Ammon's horn (tissue), 1 donor: ENCODE measurements at places on chromosomes 13 and 19.

DNA sequence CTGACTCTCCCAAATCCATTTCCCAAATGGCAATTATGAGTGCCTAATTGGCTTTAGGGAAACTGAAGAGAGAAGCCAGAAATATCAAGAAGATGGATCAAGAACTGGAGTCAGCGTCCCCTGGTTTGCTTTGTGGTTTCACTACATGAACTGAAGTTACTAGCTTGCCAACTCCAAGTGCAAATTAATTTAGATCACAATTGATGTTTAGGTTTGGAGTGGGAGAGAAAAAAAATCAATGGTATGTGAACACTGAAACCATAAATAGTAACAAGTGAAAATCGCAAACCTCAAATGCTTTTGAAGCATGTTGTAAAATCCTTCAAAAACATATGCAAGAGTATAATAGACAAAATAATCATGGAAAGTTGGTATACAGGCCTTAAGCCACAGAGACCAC is 1528.6 kb upstream of the SLC10A2 start:
- DNase-seq: no peak

DNA sequence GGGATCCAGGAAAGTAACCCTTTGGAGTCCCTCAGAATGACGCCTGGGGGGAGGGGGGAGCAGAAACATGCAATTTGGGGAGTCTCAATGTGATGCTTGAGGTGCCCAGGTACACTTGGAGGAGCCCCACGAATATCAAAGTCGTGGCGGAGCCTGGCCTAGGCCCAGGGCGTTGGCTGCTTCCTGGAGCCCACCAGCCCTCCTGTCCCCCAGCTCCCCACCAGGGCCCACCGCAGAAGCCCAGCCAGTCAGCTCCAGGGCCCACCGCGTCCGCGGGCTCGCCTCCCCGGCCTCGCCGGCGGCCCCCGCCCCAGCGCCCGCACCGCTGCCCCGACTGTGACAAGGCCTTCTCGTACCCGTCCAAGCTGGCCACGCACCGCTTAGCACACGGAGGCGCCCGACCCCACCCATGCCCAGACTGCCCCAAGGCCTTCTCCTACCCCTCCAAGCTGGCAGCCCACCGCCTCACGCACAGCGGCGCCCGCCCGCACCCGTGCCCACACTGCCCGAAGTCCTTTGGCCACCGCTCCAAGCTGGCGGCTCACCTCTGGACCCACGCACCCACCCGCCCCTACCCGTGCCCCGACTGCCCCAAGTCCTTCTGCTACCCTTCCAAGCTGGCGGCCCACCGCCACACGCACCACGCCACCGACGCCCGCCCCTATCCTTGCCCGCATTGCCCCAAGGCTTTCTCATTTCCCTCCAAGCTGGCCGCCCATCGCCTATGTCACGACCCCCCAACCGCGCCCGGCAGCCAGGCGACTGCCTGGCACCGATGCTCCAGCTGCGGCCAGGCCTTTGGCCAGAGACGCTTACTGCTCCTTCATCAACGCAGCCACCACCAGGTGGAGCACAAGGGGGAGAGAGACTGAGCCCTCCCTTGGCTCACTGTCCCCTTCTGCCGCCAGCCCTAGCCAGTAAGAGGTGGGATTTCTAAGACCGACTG is 2.1 kb downstream of the ZNF575 start:
- DNase-seq: peak; percentile 85

DNA sequence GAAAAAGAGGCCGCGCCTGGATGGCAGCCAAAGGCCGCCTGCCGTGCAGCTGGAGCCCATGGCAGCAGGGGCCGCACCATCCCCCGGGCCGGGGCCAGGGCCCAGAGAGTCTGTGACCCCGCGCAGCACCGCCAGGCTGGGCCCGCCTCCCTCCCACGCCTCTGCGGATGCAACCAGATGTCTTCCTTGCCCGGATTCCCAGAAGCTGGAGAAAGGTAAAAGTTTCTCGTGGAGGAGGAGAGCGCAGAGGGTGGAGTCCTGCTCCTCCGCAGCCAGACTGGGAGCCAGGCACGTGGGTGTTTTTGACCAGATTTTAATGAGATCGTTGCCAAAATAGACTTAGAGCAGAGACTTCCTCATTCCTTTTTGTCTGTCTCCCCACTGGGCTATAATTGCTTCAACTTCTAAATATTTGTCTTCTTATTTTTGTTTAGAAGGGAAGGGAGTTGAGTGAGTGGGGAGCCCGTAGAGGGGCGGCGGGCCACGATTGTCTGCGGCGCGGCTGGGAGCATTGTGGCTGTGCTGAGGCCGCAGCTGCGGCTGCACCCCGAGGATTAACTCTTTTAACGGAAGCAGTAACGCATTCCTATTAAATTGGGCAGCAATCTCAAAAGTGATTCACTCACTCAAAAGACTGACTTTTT is 22.8 kb upstream of the NDUFS7 start:
- DNase-seq: peak; percentile 81

DNA sequence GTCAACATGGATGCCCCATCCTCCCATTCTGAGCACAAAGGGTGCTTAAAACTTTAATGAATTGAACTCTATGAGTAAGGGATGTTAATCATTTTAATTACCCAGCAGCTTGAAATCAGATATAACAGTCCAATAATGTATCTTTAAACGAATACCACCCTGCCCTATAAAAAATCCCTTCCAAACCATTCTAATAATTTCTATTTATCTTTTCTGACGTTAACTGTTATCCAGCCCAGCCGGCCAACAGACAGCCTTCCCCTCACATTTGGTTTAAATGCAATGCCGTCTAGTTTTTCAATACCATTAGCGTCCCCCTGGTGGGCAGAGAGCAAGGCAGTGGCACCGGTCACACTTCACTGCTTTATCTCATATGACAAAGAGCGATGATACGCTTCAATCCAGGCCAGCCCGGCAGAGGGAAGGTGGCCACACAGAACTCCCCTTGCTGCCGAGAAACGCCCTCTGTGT is 402.2 kb upstream of the ZNF507 start:
- no peak for DNase-seq

- no peak for DNase-seq
These were observed 673.4 kb upstream of the ARGLU1 start for GRCh38 chr13:107241381-107241780.

DNA sequence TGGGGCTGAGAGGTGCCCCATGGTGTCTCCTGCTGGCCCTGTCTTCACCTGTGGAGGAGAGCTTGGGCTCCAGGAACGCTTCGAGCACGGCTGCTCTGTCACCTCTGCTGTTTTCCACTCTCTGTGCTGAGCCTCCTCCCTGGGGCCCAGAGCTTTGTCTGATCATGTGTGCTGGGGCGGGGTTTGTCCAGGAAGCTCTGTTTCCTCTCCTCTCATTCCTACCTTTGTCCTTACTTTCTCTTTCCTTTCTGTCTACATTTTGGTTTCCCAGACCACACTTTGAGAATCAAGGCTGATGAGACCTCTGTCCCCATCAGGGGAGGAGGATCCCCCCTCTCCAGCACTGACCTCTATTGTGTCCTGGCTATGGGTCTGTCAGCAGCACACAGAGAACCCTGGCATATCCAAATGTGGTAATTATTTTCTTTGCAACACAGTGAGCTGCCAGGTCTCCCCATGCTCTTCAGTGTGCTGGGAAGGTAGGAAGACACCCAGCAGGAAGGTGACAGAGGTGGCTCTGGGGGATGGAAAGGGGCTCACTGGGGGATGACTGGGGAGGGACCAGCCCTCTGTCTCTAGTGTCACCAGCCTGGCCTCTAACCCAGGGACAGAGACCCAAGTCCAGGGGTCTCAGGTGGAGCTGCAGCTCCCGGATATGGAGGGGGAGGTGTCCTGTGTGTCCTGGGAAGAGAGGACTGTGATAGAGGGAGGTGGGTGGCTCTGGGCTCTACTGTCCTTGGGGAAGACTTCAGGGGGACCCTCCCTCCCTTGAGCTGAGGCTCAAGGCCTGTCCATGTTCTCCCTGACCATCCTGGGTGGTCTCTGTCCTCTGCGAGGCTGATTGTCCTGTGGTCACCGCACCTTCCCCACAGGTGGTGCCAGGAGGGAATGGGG is at the start of gene CEACAM1:
Gene CEACAM1, minus strand, starts transcription at position 128 of the 894 bp plus-strand sequence. Its CDS starts 107 bp downstream, at position 21.
- DNase-seq: no peak

DNA sequence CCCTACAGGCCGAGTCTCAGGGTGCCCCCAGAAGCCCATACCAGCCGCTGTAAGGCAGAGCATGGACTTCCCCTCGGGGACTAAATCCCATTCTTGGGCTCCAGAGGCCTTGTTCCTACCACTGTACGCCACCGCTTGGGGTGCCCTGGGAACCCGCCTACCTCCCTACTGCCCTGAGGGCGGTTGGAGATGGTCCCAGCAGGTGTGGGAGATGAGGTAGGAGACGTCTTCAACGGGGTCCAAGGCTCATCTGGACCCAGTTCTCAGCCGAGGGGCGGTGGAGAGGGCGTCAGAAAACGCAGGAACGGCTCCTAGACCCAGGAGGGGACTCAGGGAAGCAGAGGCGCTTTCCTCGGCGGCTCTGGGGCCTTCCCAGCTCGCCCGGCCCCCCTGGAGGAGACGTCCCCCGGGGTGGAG is 833 bp upstream of the ZIK1 start:
- DNase-seq: no peak
